ENCODE measurements at places on chromosomes 3 and 15. TPM values are rescaled to one million over a fixed set of nuclear protein-coding genes. Genes with fewer than 3 reads are reported as not detected.

DNA sequence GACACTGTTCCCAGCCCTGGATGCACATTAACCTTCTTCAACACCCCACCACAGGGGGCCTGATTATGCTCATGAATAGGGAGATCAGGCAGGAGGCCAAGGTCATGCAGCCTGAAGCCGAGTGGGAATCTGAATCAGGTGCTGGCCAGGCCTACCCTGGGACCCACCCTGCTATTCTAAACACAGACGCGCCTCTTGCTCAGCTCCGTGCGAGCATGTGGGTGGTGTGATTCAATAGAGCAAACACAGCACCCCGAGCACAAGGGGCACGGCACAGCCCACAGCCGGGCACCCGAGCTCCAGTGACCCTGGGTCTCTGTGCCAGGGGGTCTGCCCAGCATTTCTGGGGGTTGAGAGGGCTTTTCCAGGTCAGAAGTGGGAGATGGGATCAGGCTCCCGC is 24.6 kb upstream of the GRIP2 start:
- no peaks in the 10 kb centered on the region for H3K27me3 ChIP-seq
- no peaks in the 10 kb centered on the region for H3K4me1 ChIP-seq
- H3K36me3 ChIP-seq: no peaks in the 10 kb centered on the region
- H3K27ac ChIP-seq: no peak overlapping the region
- H3K4me3 ChIP-seq: no peak overlapping the region

- H3K27ac ChIP-seq: no peak within 1 kb of the TSS
- peak within 1 kb of the TSS; percentile 31 for H3K4me3 ChIP-seq
- DNase-seq: peak; percentile 67
- no peaks in the 10 kb centered on the region for H3K36me3 ChIP-seq
Measured at GRCh38 chr3:71753701-71754609, at the start of gene GPR27. TSS of gene GPR27 (plus strand) at chr3:71753855. CDS start at chr3:71754050, 195 bp downstream.

DNA sequence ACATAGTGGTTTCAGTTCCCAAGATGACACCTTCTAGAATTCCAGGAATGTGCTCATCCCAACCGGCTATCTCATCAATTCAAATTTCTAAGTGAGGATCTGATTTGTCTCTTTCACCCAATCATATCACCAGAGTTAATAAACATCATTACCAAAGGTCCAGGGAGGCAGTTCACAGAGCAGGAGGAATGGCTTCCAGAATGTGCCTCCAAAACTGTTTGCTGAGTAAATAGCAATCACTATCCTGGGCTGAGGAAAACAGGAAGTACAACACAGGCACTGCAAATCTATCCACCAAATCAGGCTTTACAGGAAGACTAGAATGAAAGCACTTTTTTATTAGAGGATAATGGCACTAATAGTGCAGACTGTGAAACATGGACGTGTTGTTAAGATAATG is 61.5 kb downstream of the OSBPL10 start:
- no peak overlapping the region for H3K27ac ChIP-seq
- DNase-seq: no peak
- no peaks in the 10 kb centered on the region for H3K27me3 ChIP-seq
- H3K4me3 ChIP-seq: no peak overlapping the region
- H3K4me1 ChIP-seq: peaks cover 6% of the 10 kb centered on the region
- H3K36me3 ChIP-seq: no peaks in the 10 kb centered on the region

DNA sequence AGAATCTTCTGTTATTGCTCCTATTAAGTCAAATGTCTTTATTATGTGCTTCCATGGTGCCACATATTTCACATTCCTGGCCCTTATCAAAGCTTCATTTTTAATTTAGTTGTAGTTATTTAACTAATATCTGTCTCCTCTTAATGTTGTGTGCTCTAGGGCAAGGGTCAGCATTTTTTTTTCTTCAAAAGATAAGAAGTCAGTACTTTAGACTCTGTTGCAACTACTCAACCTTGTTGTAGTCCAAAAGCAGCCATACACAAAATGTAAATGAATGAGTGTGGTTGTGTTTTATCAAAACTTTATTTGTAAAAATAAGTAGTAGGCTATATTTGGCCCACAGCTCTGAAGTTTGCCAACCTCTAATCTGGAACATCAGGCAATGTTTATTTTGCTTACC is 394.7 kb upstream of the CBLB start:
- H3K4me3 ChIP-seq: no peak overlapping the region
- DNase-seq: no peak
- no peaks in the 10 kb centered on the region for H3K27me3 ChIP-seq
- H3K36me3 ChIP-seq: no peaks in the 10 kb centered on the region
- no peak overlapping the region for H3K27ac ChIP-seq
- no peaks in the 10 kb centered on the region for H3K4me1 ChIP-seq

- H3K27me3 ChIP-seq: no peaks in the 10 kb centered on the region
- no peaks in the 10 kb centered on the region for H3K4me1 ChIP-seq
- H3K36me3 ChIP-seq: no peaks in the 10 kb centered on the region
- H3K4me3 ChIP-seq: no peak overlapping the region
Measured at GRCh38 chr3:17972476-17972875, 230.0 kb upstream of the TBC1D5 start.

Gene NAA80
- total RNA-seq: 10.7 TPM
